ENCODE measurements at places on chromosomes 5 and 9.

GRCh38 chr5:91373006-91373405 lies 10.1 kb downstream of the ARRDC3 start:
- DNase-seq: no peak

- DNase-seq: no peak
Observed at GRCh38 chr9:83285445-83286225, 222.7 kb upstream of the RASEF start.

GRCh38 chr5:96546120-96546519 lies 113.1 kb upstream of the PCSK1 start:
- no peak for DNase-seq

DNA sequence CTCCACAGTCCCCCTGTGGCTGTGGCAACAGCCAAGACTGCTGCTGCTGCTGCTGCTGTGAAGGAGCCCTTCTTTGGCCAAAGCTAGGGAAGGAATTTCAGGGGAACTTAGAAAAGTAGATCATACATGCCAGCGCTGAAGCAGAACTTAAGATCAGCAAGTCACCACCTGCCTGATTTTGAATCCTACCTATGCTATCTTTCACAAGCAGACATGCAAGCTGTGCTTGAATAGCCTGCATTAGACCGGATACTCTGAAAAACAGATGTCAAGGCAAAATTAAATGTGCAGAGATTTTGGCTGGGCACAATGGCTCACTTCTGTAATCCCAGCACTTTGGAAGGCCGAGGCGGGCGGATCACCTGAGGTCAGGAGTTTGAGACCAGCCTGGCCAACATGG lies 99.3 kb upstream of the ZNF366 start:
- DNase-seq: no peak

DNA sequence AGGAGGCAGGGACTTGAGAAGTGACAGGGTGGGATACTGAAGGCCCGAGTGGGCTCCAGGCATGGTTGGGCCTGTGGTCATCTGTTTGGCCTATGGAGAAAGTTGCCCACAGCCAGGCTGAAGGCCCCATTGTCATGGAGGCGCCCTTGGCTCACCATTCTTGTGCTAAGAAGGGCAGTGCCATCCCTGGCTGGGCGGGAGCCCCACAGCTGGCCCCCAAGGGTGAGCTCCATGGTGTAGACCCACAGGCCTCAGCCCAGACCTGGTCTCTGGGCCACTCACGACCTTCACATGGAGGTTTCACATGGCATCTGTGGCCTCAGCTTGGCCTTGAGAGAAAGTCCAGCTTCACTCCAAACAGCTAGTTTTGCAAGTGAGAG lies 34.3 kb upstream of the PRDM12 start:
- no peak for DNase-seq

- no peak for DNase-seq
Observed at GRCh38 chr5:76341651-76342334, 61.3 kb upstream of the IQGAP2 start.

- no peak for DNase-seq
Observed at GRCh38 chr5:42896523-42896922, 84.8 kb upstream of the SELENOP start.

DNA sequence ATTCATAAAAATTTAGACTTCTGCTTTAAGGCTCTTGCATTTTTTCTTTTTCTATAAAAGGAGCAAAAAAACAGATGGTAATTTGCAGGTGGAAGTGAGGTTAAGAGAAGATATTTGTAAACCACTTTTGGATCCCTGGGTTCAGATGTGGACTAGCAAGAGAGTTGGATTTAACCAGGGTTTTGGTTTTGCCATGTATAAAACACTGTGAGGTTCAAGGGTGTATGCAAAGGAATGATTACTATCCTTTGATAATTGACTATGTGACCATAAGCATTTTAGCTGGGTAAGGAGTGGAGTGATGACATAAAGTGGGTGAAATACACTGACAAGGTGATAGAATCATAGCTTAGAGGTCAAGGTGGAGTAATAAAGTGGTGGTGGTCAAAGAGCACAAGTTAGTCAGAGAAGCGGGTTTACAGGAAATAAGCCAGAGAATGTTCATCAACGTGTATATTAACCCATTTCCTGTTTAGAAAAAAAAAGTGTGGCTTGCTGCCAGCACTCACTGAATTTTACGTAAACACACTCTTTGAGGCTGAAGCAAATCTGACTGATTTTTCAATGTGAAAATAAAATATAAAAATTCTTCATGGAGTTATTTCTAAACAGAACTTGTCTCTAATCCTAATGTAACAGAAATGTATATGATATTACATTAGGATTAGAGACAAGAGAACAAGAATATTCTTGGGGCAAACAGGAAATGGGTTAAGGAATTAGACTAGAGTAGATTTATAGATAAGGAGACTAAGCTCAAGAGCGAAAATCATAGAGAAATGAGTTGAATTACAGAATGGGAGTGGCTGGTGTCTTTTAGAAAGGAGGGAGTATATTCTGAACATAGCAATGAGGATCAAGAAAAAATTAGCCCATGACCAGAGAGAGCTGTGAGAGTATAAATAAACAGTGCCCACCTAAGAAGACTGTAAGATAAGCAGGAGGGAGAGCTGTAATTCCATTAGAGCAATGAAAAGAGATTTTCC lies 74.5 kb downstream of the CDKN2A start:
- DNase-seq: no peak

- no peak for DNase-seq
Observed at GRCh38 chr5:171599411-171599810, 180.0 kb downstream of the FGF18 start.

DNA sequence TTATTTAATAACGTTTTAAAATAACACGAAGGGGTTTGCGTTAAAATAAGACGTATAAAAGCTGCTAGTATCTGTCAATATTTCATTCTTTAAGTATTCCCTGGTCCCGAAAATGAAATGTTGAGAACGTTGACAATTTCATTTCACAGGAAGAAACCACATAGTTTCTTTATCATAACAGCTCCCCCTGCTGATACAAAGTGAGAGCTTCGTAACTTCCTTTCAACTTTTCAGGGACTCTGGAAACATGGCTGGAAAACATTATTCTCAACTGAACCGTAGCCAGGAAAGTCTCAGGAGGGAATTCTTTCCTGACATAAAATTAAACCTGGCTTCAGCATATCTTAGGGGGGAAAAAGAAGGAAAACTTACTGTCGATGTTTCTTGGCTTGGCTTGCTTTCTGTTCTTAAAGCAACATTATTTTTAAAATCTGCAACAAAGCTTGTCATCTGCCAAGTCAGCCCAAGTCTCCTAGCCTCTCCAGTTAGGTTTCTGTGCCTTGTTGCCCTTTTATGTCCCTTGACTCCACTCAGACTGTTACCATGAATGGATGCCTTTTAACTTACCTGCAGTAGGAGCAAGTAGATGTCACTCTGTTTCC lies 122.9 kb upstream of the DAB2 start:
- DNase-seq: no peak

- no peak for DNase-seq
Observed at GRCh38 chr5:158647264-158647663, 452.5 kb downstream of the EBF1 start.

DNA sequence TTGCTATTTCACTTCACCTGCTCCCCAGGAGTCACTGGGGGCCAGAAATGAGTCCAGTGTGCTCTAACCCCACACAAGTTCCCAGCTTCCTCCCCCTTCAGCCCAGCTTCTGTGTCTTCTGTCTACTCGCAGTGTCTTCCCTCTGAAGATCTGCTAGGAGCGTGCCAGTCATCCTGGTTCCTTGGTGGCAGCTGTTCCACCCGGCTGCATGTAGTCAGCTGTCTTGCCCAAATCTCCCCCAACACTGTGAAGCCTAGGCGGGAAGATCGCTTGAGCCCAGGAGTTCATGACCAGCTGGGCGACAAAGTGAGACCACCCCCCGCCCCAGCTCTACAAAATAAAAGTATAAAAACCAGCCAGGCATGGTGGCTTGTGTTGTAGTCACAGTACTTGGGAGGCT lies 154.0 kb downstream of the GDNF start:
- no peak for DNase-seq

DNA sequence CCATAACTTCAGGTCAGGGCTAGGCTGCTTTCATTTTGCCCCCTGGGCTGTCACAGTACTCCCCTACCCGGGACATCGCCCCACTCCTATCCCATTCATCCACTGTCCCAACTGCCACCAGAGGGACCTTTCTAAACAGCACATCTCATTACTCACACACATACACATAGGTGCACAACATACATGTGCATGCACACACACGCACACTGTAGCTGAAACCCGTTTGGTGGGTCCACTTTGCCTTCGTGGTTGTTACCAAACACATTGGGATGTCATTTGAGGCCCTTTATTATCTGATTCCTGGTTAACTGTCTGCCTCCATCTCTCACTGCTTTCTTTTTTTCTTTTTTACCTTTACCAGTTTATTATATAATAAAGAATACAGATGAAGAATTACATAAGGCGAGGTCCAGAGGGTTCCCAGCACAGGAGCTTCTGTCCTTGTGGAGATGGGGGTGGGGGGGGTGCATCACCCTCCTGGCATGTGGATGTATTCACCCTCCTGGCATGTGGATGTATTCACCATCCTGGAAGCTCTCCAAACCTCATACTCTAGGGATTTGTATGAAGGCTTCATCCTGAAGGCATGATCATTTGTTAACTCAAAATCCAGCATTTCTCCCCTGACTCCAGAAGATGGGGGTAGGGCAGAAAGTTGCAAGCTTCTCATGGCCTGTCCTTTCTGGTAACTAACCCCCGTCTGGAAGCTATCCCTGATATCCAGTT lies 186.0 kb downstream of the GOLPH3 start:
- DNase-seq: no peak

DNA sequence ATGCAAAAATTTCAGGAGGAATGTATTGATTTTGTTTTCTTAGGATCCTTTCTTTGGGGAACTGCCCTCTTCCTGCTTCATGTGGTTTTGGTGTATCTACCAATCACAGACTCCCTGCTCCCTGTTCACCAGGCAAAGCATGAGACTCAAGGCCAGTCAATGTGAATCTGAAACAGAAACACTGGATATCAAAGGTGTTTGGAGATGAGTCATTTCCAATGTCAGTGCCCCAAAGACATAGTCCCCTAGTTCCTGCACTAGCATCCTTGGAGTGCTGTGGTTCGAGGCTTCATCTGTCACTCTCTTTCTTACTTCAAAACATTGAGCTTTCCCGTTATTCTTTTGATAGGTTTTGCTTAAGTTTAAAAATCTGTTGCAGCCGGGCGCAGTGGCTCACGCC lies 8.1 kb downstream of the PPP3R2 start:
- DNase-seq: no peak

GRCh38 chr5:122611406-122611805 lies 163.5 kb upstream of the SNX2 start:
- no peak for DNase-seq

DNA sequence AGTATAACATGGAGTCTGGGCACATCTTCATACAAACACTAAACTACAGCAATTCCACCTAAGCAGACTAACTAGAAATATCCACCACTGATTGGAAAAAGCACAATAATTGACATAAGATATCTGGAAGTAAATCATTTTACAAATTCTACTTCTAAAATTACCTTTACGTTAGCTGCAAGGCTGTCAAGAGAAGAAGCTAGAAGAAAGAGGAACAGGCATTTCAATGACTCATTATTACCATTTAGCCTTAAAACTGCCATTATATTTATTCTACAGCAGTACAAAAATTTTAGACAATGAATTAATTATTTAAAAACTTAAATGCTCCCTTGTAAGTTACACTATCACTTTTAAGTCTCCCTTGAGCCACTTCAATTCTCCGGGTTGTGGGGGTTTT lies 43.4 kb upstream of the PLPP6 start:
- DNase-seq: no peak

GRCh38 chr9:120689860-120690259 lies 24.4 kb downstream of the MEGF9 start:
- no peak for DNase-seq

DNA sequence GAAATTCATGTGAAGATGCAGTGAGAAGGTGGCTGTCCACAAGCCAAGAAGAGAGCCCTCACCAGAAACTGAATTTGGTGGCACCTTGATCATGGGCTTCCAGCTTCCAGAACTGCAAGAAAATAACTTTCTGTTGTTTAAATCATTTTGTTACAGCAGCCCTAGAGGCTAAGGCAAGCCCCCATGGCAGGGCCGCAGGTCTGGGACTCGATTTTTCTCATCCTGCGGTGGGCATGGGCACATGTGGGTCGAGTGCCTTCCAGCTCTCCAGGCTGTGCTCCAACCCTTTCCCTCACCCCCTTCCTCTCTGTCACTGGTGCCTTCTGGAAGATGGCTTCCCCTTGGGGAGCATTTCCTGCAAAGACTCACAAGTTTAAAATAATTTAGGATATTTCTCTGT lies 40.7 kb downstream of the AHRR start:
- DNase-seq: no peak

DNA sequence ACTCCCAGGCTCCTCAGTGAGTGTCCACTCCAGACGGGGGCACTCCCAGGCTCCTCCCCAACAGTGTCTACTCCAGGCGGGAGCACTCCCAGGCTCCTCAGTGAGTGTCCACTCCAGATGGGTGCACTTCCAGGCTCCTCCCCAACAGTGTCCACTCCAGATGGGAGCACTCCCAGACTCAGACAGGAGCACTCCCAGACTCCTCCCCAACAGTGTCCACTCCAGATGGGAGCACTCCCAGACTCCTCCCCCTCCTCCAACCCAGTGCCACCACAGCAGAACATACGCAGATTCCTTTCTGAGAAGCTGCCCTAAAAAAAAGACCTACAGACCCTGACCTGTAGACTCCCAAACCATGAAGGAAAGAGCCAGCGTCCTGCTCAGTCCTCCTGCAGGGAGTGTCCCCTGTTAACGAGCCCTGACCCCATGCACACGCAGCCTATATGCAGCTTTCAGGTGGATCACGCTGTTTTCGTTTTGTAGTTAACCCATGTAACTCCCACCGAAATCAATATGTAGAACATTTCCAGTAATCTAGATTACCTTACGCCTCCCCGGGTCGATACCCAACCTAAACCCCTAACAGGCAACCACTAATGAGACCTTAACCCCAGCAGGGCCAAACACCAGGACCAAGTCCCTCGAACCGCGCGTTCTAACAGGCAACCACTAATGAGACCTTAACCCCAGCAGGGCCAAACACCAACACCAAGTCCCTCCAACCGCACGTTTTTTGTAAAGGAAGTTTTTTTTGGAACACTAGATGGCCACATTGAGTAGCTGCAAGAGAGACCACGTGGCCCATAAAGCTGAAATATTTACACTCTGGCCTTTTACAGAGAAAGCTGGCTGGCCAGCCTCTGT lies 15.7 kb downstream of the PNPLA7 start:
- DNase-seq: no peak

- no peak for DNase-seq
Observed at GRCh38 chr5:129125819-129126218, 31.3 kb downstream of the ISOC1 start.
